ENCODE measurements at places on chromosomes 2 and 18.

- no peak for DNase-seq
These were observed 129.1 kb downstream of the NRP2 start for GRCh38 chr2:205811387-205811786.

DNA sequence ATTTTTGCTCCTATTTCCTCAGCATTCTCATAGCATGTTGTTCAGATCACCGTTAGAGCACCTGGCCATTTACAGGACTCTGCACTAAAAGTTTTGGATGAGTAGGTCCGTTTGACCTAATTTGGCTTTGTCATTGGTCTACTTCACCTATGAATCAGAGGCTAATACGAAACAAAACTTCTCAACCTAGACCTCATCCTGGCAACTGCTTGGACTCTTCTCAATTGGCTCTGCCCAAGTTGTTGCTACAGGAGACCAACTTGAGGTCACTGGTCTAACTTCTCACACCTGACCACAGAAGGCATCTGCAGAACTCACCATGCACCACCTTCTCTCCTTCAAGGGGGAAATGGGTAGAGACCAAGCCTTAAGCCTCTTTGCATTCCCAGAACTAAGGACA, 663.7 kb downstream of the PLCL1 start:
- no peak for DNase-seq

DNA sequence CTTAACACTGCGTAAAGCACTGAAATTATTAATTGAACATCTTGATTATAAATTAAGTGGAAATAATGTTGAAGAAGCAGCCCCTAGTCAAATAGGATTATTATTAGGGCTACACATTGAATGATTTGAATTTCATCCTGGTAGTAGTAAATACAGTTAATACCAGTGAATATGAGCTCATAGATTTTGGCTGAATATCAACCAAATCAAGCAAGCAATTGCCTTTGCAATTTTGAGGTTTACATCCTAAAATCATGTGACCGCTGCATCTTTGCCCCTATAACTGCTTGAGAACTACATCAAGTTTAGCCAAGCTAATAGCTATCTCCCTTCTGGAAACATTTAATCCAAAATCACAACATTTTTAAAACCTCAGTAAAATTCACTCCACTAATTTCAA, 801.2 kb upstream of the PIK3C3 start:
- DNase-seq: no peak

GRCh38 chr2:232142049-232142448, 180.5 kb downstream of the DIS3L2 start:
- DNase-seq: peak; percentile 20

DNA sequence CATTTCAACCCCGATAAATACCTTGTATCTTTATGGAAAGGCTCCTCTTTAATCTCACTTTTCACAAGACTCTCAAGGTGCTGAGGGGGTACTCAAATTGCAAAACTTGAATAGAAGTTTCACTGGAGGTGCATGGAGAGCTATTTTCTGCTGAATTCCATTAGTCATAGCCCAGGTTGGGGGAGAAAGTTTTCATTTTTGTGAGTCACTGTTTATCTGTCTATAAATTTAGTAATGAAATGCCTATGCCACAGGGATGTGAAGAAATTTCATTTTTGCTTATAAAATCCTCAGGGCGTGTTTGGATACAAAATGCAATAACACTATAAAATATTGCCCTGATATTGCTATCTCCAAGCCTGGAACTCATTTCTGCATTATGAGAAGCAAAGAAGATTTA, 346.3 kb downstream of the LRATD1 start:
- DNase-seq: no peak

- DNase-seq: no peak
These were observed 1995.2 kb upstream of the PIK3C3 start for GRCh38 chr18:39959839-39960238.

- peak; percentile 32 for DNase-seq
These were observed 99.9 kb upstream of the SLC38A11 start for GRCh38 chr2:165055082-165055851.

- DNase-seq: no peak
These were observed 74.6 kb upstream of the GALNT5 start for GRCh38 chr2:157182834-157183396.

Measured in hippocampal formation (tissue), 2 donors.